ENCODE measurements at places on chromosomes 7 and 10.

DNA sequence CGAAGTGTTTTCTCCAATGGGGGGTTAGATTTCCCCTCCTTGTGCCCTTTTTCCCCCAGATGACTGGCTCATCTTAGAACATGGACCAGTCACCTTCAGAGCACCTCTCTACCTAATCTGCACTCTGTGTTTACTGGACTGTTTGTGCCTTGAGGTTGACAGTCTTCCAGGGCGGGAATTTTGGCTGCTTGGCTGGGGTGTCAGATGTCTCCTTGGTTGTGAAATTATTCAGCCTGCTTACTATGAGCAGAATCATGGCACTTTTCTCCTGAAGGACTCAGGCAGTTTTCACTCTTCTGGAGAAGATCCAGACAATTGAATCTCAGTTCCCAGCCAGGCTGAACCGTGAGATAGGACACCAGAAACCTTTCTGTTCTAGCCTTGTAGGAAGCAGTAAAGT lies 60.3 kb upstream of the NFKB2 start:
- DNase-seq: no peak

- DNase-seq: no peak
Measured at GRCh38 chr7:90250601-90251303, 5.8 kb downstream of the CFAP69 start.

- DNase-seq: no peak
Measured at GRCh38 chr7:108528183-108528712, 2.3 kb upstream of the PNPLA8 start.

- no peak for DNase-seq
Measured at GRCh38 chr7:44471850-44472249, 18.6 kb downstream of the NUDCD3 start.

- DNase-seq: no peak
Measured at GRCh38 chr7:33946094-33946699, 40.9 kb downstream of the BMPER start.

GRCh38 chr7:26637610-26638009 lies 226.8 kb downstream of the SKAP2 start:
- DNase-seq: no peak

GRCh38 chr7:7100432-7100849 lies 81.9 kb upstream of the C1GALT1 start:
- no peak for DNase-seq

- no peak for DNase-seq
Measured at GRCh38 chr10:123213192-123213591, 59.0 kb downstream of the BUB3 start.

GRCh38 chr7:45606050-45606449 lies 31.9 kb downstream of the ADCY1 start:
- no peak for DNase-seq

DNA sequence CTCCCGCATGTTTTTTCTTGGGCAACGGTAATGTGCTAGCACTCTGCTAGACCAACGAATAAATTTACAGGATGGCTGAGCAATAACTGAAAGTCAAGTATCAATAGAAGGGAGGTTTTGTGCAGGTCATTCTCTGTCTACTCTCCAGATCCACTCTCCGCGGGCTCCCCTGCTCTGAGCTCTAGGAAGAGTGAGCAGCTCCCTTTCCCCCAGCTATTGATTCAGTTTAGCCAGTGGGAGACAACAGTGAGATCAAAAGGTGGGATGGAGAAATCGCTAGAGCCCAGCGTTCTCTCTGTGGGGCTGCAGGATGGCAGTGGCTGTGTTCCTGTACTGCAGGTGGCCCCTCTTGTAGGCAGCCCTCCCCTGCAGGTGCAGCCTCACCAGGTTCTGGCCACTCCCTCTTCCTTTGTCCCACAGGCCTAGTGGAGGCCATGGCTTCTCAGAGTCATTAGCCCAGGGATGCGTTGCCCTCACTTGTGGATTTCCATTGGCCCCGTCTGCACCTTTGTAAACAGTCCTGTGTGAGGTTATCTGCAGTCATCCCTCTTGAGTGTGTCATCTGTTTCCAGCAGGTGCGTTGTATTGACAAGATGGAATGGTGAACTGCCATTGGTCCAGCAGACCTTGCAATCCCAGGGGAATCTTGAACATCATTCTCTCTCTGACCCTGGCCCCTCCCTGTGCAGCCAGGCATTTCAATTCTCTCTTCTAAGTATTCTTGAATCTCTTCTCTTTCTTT lies 11.1 kb downstream of the MSRB2 start:
- no peak for DNase-seq

- peak; percentile 68 for DNase-seq
Measured at GRCh38 chr7:29486191-29486700, 77.4 kb upstream of the PRR15 start.

- no peak for DNase-seq
Measured at GRCh38 chr7:727104-727805, at the start of gene PRKAR1B. TSS of gene PRKAR1B (minus strand) at chr7:727281. CDS start at chr7:711505, 15,776 bp downstream.

DNA sequence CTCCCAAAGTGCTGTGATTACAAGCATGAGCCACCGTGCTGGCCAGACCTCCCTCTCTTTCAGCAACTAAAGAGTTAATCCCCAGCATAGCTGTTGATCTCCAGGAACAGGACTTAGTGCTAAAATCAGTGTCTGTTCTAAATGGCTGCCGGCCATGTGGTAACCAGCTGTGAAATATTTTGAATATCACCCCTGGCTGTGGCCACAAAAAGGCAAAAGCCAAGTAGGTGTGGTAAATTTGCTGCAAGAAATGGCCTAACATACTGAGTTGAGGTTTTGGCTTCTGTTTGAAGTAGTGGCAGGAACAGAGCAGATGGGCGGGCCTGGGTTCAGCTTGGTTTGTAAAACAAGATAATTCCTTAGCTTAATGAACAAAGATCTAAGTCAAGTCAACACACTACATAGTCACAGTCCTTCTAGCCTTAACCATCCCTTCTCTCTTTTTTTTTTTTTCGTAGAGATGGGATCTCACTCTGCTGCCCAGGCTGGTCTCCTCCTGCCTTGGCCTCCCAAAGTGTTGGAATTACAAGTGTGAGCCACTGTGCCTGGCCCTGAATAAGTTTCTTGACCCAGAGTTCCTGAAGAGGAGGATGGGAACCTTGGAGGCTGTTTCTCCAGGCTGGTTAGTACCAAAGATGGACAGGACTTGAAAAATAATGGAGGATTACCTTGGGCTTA lies 22.7 kb upstream of the AGFG2 start:
- no peak for DNase-seq

GRCh38 chr7:98878365-98879197 lies at the start of gene TRRAP:
TSS of gene TRRAP (plus strand) at chr7:98878532. CDS start at chr7:98881151, 2,619 bp downstream.
- no peak for DNase-seq

- peak; percentile 16 for DNase-seq
Measured at GRCh38 chr10:130746311-130746710, 565.2 kb downstream of the TCERG1L start.

DNA sequence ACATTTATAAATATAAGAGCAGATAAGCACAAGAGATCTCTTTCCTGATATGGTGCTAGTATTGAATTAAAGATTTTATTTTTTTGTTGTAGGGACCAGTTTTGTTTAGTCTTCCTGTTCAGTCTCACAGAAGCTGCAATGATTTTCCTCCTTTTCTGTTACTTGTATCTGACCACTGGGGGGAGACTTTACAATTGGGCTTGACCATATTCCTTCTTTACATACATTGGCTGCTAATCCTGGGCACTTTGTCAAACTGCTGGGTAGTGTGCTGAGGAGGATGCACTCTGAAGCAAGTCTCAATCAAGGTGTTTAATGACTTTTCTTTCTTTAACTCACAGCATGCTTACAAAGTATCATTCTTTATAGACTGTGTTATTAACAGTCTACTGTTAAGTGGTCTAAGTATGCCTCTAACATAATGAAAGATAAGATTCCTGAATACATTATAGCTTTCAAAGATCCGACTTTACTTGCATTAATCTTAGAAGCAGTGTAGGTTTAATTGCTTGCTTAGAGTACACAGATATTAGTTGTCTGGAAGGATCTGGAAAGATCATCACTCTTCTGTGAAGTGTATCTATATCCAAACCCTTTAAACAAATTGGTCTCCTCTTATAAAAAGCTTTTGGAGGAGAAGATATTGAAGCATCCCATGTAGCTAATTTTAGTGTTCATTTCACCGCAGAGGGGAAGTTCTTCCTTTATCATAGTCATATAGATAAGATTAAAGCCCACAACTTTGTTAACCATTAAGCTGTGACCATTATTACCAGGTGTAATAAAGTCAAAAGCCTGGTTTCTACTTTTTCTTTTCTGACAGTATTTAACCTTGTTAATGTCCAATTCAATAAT lies 3.1 kb downstream of the PALS2 start:
- DNase-seq: no peak

DNA sequence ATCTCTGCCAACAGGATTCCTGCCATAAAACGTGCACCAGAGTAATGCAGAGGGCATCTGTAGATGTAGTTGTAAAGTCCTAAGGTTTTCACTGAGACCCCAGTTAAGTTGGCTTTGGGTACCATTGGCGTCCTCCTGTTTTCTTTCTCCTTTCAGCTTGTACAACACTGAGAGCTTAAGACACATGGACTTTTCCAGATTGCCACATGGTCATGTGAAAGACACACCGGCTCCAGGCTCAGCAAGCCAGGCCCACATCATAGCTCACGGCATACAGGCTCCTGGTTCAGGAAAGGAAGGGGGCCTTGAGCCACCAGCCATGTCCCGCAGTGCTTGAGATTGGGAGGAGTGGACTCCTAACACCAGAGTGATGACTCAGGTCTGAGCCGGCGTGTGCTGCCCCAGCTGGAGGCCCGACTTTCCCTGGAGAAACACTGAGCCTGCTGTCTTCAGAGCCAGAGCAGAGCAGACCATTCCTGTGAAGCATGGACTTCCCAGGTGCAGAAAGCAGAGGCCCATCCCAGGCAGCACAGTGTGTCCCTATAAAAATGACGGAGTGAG lies 252.7 kb downstream of the PRPF18 start:
- no peak for DNase-seq

GRCh38 chr7:72405418-72405817 lies 6.7 kb downstream of the CALN1 start:
- DNase-seq: peak; percentile 71

DNA sequence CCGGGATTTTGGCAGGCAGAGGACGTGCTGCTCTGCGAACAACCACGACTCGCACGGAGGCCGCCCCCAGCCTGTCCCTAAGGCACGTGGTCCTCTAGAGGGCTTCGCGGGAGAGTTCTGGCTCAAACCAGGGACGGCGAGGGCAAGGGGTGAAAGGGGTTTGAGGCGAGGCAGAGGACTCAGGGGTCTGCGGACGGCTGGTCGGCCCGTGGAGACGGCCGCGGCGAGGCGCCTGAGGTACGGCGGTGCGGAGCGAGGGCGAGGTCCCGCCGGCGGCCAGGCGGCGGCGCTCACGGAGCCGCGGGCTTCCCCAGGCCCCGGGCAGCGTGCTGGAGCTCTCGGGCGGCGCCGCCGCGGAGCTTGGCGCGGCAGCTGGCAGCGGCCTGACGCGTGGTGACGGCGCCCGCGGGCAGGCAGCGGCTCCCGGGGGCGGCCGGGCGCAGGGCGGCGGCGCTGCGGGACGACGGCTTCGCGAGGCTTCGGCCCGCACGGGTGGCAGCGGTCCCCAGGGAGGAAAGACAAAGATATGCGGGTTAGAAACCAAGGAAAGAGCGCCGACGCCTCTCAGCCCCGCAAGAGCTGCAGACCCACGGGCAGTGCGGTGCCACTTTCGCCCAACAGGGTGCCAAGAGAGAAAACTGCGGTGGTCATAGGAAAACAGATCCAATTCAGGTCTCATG lies 44.8 kb downstream of the ZNF800 start:
- DNase-seq: peak; percentile 51

DNA sequence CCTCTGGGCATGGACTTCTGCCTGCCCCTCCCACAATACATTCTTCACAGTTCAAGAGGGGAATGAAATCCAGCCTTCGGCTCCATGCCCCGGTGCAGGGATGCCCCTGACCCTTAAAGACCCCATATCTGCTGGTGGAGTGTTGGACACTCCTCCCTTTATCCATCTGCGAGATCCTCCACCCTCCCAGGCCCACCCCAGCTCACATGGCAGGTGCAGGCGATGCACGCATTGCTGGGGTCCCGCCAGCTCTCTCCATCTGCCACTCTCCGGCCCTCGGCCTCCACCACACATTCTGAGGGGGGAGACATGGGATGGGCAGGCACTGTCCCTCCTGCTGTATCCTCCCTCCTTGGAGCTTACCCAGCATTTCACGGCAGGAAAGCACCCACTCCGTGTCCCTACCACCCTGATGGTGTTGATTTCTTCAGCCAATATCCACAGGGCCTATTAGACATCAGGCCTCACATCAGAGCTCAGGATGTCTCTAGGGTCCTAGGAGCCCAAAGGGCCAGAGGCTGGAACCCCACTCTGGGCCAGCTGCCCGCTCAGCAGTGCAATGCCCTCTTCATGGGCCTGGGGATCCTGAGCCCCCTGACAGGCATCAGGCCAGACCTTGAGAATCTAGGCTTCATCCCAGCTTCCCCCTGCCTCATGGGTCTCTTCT lies 18.3 kb downstream of the ATP6V1F start:
- DNase-seq: no peak

GRCh38 chr7:1437155-1437880 lies 22.0 kb downstream of the MICALL2 start:
- no peak for DNase-seq

DNA sequence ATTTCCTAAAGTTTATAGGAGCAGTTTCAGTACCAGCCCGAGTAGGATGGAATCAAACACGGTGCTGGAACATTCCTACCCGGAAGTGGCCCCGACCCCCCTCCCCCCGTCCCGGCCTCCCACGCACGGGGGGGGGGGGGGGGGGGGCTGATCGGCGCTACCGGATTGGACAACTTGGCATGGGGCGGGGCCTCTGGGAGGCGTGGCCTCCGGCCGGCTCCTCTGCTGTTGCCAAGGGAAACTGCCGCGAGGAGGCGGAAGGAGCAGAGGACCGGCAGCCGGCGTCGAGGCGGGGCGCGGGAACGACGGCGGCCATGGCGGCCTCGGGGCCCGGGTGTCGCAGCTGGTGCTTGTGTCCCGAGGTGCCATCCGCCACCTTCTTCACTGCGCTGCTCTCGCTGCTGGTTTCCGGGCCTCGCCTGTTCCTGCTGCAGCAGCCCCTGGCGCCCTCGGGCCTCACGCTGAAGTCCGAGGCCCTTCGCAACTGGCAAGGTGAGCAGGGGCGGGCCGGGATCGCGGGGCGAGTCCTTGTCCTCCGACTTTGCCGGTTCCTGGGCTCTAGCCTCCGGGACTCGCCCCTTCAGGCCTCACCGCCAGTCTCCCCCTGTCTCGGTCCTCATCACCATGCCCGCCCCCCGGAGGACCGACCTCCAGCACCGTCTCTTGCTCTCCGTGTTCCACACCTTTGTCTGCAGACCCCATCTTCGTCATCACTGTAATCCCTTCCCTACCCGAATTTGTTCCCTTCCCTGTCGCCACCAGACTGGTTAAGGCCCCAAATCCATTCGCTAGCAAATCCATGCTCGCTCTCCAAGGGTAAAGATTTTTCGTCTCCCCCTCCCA lies at the start of gene RHBDD2:
Gene RHBDD2 (plus strand): TSS at position 266 of the 843 bp plus-strand sequence. CDS start 49 bp downstream, at position 315.
- peak; percentile 96 for DNase-seq

GRCh38 chr10:85557077-85557476 lies 809.5 kb downstream of the GRID1 start:
- DNase-seq: no peak

DNA sequence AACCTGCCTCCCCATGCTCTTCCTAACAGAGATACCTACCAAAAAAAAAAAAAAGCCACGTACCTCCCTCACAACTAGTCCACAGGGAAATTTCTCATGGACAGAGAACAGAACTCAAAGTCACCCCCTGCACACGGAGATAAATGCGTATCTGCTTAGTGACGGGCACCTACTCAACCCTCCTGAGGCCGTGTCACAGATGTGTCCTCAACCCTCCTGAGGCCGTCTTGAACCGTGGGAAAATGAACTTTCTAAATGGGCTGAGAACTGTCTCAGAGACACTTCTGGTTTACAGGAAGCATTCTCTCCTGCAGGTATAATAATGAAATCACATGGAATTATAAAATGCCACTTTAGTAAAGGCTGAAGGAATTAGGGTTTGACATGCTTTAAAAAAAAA lies 155.9 kb downstream of the DIP2C start:
- no peak for DNase-seq

- DNase-seq: no peak
Measured at GRCh38 chr7:47478017-47478344, 103.9 kb downstream of the TNS3 start.

Data from dorsolateral prefrontal cortex (tissue), 122 donors.